Epithelial cell of prostate (primary cell): ENCODE measurements at places on chromosomes 16 and 17.

GRCh38 chr16:83958846-83959565, 6.0 kb downstream of the OSGIN1 start:
- no peak for DNase-seq

DNA sequence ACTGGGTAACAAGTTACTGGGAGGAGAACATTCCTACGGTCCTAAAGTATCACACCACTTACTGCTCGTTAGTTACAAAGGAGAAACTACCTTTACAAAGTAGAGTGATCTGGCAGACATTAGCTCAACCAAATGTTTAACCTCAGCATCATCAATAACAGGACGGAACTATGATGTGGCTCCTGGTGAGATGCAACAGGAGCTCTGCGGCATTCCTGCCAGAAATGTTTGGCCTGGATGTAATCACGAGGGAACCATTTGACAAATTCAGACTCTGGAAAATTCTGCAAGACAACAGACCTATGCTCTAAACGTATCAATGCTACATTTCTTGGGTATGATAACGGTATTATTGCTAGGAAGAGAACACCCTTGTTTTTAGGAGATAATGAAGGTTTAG, 80.4 kb downstream of the MRM3 start:
- DNase-seq: no peak

- DNase-seq: no peak
These were observed 48.5 kb downstream of the TIMM22 start for GRCh38 chr17:1045456-1045855.

- no peak for DNase-seq
These were observed 607 bp upstream of the PRPSAP1 start for GRCh38 chr17:76354317-76354729.

DNA sequence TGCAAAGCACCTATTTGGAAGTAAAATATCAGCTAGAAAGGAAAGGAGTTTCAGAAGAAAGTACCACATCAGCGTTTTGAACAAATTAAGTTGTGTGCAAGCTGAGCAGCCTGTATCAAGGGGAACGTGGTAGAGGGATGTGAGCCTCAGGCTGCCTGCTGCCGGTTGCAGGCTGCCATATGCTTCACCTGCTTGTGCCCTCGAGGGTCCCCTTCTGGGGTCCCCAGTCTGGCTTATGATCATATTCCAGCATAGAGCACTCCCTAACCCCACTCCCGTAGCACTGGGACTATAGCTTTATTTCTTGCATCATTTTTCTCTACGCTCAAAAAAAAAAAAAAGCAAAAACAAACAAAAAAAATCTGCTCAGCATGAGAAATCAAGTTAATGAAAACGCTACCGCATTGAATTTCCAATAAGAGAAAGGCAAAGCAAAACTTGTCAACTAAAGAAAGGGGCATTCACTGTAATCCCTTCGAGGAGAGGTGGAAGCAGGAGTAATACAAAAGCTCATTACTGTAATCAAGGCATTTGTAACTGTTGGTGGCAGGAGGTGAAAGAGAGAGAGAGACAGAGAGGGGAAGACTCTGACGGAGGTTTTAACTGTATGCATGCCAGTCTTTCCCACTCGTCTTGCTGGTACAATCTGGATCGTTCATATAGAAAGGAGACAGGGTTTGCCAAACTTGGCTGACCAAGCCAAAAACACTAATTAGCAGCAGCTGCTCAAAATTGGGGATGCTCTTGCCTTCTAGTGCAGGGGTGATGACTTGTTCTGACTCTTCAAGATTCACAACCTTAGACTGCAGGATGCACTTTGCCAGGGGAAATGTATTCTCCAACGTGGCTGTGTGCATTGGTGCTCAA, 258.2 kb upstream of the HSBP1 start:
- no peak for DNase-seq

DNA sequence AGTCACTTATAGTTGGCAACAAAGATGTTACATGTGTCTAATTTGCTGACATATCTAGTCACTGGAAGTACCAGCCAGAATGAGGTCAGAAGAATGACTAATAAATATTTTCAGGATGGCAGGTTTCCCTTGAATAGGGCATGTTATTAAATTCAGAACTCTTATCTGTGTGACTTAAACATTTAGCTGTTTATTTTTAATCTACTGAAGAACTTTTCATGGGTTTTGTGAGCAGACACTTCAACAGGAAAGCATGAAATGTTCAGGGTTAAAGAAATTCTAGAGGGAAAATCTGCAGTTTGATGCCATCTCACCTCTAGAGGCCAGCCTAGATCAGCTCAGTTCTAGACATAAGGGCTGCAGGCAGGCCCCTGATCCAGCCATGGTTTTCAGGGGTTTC, 13.2 kb downstream of the JPT2 start:
- DNase-seq: no peak

- DNase-seq: no peak
These were observed 35.5 kb upstream of the PSMD7 start for GRCh38 chr16:74261068-74261467.

DNA sequence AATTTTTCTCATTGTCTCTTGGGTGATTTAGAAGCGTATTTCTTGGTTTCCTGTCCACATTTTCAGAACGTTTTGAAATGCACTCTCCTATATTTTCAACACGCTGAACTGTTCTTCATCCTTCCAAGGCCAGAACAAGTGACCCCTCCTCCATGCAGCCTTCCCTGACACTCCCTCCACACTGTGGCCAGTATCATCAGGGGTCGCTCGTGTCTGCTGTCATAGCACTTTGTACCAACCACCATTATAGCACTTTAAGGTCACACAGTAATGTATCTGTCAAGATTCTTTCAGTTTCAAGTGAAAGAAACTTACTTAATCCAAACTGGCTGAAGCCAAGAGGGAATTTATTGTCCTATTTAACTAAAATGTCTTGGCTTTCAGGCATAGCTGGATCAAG, 17.5 kb upstream of the IL21R start:
- DNase-seq: no peak

DNA sequence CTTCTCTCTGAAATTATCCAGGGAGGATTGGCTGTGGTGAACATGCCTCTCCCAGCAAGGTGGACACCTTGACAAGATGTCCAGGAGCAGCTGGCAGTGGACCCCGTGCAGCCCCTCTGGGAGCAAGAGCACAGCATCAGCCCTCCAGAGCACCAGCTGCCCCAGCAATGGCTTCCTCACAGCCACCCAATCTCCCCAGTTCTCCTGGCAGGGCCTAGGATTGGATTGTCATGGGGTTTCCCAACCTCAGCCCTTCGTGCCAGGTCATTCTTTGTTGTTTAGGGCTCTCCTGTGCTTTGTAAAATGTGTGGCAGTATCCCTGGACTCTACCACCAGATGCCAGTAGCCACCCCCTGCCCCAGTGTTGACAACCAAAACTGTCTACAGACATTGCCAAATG, 1.8 kb upstream of the KRT36 start:
- DNase-seq: no peak
